Stimulated activated CD4-positive, alpha-beta T cell treated with anti-CD3 and anti-CD28 coated beads, Interleukin-12 subunit alpha, Interleukin-12 subunit beta, amount 100 ng/mL, for 48 hours (primary cell): ENCODE measurements at places on chromosomes 1 and 21.

DNA sequence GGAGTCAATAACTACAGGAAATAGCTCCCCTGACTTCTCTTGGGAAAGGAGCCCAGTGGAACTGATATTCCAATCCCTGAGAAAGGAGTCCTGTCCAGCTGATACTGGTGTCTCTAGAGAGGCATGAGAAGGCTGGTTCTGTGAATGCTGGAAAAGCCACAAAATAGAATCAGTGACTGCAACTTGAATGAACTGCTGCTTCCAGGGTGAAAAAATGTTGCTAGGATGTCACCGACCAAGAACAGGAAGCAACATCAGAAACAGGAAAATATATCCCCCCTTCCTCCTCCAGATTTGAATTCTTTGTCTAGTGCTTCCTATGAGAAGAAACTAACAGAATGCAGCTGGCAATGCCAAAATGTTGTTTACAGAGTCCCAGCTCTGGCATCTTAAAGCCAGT, 269.3 kb upstream of the LYPLAL1 start:
- no peak for DNase-seq

DNA sequence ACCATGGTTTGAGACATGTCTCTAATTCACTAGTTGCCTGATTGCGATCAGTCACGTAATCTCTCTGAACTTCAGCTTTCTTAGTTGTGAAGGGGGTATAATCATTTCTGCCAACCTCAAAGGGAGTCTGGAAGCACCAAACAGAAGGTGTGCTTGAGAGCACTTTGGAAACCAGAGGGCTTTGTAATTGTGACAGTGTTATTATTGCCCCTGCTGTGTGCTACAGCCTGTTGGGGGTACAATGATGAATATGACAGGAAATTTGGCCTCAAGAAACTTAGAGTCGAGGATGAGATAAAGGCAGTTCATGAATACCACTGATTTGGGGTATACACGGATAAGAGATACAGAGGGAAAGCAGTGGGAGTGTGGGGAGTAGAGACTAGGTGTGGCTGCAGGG, 150.2 kb upstream of the CD34 start:
- no peak for DNase-seq

GRCh38 chr1:83787246-83787998, 211.5 kb downstream of the TTLL7 start:
- DNase-seq: no peak

- no peak for DNase-seq
These were observed 281.4 kb downstream of the GRIK1 start for GRCh38 chr21:29658177-29658933.

DNA sequence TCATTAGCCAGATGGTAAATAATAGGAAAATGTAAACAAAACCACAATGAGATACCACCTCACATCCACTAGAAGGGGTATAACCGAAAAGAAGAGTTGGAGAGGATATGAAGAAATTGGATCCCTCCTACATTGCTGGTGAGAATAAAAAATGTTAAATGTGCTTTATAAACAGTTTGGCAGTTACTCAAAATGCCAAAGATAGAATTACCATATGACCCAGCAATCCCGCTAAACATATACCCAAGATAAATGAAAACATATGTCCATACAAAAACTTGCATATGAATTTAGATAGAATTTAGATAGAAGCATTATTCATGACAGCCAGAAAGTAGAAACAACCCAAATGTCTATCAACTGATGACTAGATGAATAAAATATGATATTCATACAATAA, 4.4 kb upstream of the FMO2 start:
- DNase-seq: no peak

GRCh38 chr21:40706806-40707655, 139.9 kb downstream of the DSCAM start:
- DNase-seq: no peak

DNA sequence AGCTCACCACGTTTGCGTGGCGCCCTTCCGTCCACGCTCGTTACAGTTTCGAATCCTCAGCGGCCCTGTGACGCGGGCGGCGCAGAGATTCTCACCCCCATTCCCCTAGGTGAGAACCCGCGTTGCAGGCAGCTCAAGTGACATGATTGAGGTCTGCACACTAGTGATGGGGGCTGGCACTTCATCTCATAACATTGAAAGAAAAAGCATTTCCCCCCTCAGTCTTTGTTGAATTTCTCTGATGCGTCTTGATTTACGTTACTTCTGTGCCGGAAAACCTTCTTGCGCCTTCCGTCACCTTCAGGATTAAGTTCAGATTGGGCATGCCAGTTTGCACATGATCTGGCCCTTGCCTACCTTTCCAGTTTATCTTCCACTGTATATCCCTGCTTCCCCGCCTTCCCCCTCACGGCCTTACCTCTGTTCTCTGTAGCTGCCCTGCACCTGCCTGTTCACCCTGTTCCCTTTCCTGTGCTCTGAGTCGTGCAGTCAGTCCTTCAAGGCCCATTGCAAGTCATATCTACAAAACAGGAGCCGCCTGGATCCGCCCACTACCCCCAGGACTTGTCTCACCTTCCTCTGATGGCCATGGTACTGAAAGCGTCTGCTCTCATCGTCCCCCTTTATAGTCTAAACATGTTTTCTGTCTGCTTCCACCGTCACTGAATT, 1.1 kb downstream of the CTPS1 start:
- peak; percentile 45 for DNase-seq

GRCh38 chr1:154386643-154387352, 18.3 kb upstream of the IL6R start:
- DNase-seq: peak; percentile 76

- no peak for DNase-seq
These were observed 22.2 kb upstream of the PHGDH start for GRCh38 chr1:119689511-119689910.

- DNase-seq: no peak
These were observed 1053.4 kb upstream of the ADGRL4 start for GRCh38 chr1:80059940-80060339.

- DNase-seq: no peak
These were observed 18.3 kb downstream of the PBX1 start for GRCh38 chr1:164577291-164577690.

GRCh38 chr1:31757204-31757679, 6.9 kb downstream of the ADGRB2 start:
- no peak for DNase-seq

DNA sequence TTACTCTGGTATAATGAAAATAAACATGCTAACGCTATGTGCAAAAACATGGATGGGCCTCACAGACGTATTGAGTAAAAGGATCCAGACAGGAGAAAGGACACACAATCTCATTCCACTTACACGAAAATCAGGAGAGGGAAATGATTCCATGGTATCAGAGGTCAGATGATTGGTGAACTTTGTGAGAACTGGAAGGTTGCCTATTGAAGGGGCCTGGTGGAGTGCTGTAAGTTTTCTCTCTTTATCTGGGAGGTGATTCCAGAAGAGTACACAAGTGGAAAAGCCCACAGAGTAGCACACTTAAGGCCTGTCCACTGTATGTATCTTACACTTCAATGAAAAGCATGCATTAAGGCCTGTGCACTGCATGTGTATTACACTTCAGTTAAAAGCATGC, 9.6 kb downstream of the GSTM2 start:
- DNase-seq: no peak

DNA sequence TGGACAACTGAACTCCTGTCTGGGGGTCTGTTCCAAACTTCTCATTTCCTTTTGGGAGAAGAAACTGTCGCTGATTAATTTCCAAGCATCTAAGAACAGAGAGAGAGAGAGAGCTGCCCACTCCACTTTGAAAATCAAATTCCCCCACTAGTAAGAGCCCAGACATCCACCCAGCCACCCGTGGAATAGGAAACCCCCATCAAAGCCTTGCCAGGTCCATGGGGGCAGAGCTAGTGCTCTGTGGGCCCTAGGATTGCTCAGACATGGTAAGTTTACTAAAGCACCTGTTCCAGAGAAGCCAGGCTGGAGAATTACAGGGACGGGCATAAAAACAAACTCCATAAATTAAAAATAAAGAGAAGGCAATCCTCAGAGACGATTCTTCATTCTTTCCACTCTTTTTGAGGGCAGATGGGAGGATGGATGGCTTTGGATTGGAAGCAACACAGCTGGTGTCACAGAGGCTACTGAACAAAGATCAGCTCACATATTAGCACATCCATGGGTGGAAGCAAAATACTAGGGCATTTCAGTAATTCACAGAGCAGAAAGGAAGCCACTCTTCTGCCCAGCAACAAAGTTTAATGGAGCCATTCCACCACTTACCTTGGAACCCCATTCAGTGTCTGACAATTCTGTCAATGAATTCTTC, 103.9 kb downstream of the COLGALT2 start:
- no peak for DNase-seq

- no peak for DNase-seq
These were observed 56.0 kb downstream of the KCNJ15 start for GRCh38 chr21:38312822-38313221.

GRCh38 chr1:164759979-164760469, 201.0 kb downstream of the PBX1 start:
- DNase-seq: no peak

GRCh38 chr1:94863919-94864318, 43.8 kb downstream of the SLC44A3 start:
- no peak for DNase-seq

- peak; percentile 24 for DNase-seq
These were observed 215.1 kb downstream of the S1PR1 start for GRCh38 chr1:101451888-101452287.

DNA sequence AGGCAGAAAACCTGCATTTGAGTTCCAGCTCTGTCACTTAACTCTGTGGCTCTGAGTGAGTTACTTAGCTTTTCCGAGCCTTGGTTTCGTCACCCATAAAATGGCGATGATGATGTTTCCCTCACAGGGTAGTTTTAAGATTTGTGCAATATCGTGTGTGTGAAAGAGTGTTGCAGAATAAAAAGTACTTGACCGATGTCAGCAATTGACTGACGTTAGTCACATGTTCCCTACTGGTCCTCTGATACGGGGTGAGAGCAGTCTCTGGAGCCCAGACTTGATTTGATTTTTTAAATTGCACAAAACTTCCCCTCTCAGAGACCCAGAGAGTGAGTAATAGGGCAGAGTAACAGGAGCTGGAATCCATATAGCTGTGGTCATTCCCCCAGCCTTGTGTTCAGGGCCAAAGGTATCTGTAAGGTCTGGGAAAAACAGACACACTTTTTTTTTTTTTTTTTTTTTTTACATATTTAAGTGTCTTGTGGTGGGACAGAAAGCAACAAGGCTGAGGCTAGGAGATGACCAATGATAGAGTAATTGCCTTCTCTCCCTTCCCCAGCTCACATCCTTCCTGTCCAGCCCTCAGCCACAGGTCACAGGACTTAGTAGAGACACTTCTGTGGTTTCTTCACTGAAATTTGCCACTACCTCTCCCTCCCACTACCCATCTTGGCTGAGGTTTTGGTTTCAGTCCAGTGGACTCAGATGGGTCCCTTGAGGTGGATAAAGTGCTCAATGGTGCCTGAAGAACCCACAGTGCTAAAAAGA, 2.0 kb downstream of the FCER1G start:
- no peak for DNase-seq

DNA sequence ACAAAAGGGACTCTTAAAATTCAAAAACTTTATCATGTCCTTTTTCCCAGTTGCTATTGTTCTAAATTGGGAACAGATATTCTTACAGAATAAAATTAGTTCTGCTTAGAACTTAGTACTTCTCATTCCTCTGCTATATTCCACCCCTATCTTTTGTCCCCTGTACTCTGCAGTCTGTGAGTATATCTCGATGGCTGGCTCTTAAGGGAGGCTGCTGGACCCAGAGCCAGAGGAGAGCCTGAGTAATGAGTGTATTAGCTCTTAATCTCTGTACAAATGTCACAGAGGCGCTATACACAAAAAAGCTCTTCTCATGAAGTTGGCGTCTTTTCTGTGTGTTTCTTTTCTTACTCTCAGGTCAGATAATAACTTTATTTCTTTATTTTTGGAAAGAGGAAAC, 423.4 kb downstream of the ZP4 start:
- no peak for DNase-seq

DNA sequence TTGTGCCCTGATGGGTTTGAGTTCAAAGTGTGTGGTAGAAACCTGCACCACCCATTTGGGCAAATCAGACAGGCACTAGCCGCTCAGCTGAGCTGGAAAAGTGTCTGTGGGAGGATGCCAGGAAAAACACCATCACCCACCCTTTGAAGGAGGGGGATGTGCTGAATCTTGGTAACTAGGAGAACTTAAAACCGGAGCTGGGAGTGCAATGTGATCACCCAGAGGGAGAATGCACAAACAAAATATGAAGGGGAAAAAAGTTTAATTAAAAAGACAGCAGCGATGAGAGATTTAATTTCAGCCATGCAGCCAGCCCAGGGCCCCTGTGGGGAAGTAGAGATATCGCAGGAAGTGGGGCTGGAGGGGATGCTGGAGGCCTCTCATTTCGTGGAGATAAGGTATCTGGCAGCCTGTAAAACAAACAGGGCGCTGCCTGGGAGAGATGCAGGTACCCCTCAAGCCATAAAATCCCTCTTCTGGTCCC, 86.8 kb upstream of the BCAR3 start:
- DNase-seq: no peak

GRCh38 chr1:11920239-11920903, 5.9 kb downstream of the KIAA2013 start:
- DNase-seq: no peak

DNA sequence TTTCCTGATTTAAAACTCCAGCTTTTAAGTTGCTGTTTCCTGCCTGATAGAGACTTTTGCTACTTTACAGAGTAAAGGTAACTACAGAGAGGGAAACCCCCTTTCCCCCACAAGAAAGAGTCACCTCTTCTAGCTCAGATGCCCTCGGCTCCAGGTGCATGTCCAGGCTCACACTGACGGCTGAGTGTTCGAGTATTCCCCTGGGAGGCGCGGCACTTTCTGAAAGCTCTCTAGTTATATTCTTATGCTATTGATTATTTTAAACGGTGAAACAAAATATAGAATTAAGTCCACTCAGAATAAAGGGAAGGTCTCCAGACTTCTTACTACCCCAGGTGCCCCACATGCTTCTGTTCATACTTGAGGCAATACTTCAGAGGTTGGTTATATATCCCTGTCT, 160.3 kb upstream of the FMN2 start:
- DNase-seq: no peak
